ENCODE measurements at places on chromosomes 13 and 19.

- DNase-seq: no peak
Measured at GRCh38 chr19:22335716-22336115, 49.5 kb downstream of the ZNF729 start.

DNA sequence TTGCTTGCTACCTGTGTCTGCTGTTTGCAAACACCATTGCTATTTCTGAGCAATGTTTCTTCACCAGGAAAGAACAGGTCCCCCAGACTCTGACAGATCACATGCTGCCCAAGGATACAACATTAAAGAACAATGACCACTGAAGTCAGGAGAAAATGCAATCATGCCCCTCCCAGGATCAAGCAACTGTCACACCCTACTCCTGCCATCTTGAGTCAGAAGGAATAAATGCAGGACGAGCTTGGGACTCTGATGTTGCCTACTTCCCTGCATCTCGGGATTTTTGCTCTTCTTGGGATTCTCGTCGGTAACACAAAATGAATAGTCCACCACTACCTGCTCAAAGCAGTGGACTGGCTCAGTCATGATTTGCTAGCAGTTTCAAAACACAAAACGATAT, 490.6 kb downstream of the COG6 start:
- no peak for DNase-seq

DNA sequence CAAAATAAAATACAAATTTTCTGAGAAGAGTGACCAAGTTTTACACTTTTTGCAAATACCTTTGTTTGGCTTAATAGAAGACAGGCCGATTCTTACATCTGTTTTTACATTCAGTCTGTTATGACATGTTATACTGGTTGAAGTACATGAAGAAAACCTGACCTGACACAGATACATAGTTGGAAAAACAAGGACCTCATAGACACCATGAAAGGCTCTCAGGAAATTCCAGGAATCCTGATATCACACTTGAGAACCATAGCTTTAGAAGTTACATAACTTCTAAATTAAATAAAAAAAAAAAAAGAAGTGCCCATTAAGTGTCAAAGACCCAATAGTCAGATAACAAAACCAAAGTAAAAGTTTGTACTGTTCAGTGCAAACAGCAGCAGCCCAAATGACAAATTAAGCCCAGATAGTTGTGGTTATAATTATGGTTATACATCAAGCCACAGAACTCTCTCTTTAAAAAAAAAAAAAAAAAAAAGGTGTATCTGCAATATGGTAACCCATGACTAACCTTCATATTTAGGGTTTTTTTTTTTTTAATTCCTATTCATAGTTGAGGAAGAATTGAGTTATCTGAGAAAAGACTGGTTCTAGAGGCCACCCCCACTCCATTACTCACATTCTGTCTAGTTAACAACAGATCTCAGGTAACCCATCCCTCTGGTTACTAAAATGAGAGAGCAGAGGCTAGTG, 19.8 kb downstream of the RBM26 start:
- no peak for DNase-seq

DNA sequence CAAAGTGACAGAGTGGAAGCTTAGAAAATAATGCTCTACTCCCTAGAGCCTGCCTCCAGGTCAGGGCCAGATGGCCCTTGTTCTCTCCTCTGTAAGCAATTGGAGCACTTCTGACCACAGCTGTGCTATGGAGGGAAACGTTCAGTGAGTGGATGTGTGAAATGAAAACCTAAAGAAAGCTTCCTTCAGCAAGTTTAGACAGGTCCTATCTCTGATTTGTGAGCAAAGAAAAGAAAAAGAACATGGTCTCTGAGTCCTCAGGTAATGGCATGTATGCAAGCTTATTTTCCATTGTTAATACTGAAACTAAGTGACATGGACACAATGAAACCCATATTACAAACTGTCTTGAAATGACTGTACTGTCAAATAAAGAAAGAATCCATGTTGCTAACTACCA, 1486.8 kb downstream of the EFNB2 start:
- DNase-seq: no peak

- no peak for DNase-seq
Measured at GRCh38 chr13:97749174-97749573, 204.3 kb upstream of the IPO5 start.

DNA sequence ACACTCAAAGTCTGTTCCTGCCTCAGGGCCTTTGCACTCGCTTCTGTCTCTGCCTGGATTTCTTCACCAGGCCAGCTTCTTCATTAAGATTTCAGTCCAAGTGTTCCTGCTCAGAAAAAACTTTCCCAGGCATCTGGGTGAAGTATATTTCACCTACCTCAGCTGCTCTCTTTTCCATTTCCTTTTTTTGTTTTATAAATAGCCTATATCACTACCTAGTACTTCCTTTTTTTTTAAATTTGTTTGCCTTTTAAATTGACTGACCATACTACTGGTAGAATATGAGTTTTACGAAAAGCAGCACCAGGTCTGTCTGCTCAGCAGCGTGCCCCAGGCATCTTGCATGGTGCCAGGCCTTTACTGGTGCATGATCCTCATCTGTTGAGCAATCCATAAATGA, 1064.4 kb downstream of the UQCRFS1 start:
- no peak for DNase-seq

GRCh38 chr19:38839816-38840582, 8.4 kb upstream of the ECH1 start:
- DNase-seq: no peak

DNA sequence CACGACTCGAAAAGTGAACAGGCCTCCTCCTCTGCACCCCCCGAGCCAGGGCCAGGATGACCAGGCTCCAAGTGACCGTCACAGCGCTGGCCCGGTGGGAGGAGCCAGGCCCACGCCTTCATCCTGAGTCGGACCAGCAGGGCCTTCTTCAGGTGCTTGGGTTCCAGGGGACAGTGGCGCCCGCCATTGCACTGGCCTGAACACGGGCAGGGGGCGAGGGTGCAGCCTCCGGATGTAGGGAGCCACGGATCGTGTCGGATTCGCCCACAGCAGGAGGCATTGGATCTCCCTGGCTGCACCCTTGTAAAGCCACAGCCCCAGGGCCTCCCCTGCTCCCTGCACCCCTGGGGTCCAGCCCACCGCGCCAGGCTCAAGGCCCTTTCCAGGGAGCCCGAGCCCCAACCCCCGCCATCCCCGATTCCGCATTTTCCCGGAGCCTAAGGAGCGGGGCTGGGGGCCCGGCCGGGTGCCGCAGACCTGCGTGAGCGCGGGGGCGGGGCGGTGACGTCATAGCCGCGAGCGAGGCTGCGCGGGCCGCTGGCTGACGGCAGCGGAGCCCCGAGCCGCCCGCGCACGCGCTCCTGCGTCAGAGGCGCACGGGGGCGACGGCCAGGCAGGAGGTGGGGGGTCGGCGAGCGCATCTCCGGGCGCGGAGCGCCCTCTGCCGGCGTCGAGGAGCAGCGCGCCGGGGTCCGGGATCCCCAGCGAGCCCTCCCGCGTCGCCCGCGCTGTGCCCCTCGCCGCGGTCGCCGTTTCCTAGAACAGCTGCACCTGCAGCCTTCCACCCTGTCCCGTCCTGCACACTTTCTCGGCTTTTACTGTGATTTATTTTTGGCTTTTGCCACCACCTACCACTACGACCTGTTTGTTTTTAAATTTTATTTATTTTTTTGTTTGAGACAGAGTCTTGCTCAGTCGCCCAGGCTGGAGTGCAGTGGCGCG, 1.5 kb upstream of the ATP5F1D start:
- DNase-seq: peak; percentile 88

DNA sequence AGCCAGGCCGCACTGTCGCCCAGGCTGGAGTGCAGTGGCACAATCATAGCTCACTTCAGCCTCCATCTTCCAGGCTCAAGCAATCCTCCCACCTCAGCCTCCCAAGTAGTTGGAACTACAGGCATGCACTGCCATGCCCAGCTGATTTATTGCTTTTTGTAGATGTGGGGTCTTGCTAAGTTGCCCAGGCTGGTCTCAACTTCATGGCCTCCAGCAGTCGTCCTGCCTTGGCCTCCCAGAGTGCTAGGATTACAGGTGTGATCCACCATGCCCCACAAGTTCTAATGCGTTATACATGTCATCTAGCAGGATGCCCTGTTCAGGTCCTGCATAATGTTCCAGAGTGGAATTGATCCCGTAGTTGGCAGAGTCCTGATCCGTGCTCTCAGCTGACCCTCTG, 4.6 kb downstream of the C19orf53 start:
- no peak for DNase-seq

DNA sequence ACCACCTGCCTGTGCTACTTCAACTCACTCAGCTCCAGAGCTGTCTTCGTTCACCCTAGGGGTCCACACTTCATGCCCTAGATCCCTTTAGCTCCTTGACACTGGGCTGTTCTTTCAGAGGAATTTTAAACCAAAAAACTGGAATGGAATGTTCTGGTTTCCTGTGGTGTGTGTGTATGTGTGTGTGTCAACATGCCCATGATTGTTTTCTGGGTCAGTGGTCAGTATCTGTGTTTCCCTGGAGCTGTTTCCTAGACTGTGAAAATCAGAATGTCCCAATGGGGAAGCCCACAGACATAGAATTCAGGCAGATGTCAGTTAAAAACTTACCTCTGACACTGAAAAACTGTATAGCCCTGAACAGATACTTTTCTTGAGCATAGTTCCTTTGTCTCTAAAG, 1.3 kb downstream of the PMIS2 start:
- DNase-seq: no peak

GRCh38 chr13:104683789-104684188, 1617.6 kb upstream of the SLC10A2 start:
- DNase-seq: no peak

DNA sequence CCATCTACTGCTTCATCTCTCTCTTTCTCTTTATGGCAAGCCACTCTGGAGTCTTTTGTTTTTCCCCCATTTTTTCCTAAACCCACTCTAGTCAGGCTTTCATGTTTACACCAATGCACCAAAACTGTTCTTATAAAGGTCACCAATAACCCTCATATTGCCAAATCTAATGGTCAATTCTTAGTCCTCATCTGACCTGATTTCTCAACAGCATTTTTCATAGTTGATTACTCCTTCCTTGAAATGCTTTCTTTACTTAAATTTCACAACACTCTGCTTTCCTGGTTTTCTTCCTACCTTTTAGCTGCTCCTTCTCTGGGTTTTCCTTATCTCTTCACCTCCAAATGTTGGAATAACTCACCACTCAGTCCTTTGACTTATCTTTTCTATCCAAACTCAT, 47.9 kb downstream of the MICU2 start:
- DNase-seq: no peak

DNA sequence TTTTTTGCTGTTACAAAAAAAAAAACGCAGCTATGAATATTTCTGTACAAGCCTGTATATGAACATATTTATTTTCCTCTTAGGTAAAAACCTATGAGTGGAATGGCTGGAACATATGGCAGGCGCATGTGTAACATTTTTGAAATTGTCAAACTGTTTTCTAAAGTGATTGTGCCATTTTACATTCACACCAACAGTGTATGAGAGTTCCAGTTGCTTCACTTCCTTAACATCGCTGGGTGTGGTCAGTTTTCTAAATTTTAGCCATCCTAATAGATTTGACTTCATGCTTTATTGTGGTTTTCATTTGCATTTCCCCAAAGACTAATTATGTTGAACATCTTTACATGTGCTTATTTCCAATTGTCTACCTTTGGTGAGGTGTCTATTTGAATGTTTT, 306.8 kb downstream of the KCNRG start:
- DNase-seq: no peak

GRCh38 chr19:10007371-10008183, 2.7 kb downstream of the COL5A3 start:
- no peak for DNase-seq

DNA sequence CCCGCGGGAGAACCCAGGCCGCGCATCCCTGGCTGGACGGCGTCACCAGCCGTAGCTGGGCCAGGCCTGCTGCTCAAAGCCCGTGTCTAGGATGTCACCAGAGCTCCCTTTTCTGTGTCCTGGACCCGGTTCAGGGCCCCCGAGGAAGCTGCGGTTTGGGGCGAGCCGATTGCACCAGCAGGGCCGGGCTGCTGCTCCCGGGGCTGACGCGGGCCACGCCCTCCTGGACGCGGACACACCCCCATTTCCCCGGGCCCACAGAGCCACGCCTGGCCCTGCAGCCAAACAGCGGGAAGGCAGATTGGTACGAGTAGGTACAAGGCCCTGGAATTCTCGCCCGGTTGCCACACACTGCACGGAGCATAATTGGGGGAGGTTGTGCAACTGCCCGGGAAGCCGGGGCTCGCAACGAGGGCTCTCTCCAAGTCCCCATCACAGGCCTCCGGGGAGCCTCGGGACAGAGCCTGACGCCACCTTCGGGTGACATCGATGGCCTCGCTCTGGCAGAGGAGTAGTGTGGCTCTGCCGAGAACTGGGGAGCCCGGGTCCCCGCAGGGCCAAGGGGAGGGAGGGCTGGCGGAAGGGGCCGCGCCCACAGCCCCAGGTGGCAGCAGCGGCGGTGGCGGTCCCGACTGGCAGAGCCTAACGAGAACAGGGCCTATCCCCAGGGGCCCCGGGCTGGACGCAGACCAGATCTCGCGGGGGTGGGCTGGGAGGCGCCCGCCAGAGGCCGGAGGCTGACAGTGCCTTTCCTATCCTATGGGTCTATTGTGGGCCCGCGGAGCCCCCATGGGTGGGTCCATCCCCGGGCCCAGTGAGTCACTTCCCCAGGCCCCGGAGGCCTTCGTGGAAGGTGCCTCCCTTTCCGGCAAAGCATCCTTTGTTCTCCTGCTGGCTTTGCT, 23.5 kb downstream of the KCTD15 start:
- no peak for DNase-seq

DNA sequence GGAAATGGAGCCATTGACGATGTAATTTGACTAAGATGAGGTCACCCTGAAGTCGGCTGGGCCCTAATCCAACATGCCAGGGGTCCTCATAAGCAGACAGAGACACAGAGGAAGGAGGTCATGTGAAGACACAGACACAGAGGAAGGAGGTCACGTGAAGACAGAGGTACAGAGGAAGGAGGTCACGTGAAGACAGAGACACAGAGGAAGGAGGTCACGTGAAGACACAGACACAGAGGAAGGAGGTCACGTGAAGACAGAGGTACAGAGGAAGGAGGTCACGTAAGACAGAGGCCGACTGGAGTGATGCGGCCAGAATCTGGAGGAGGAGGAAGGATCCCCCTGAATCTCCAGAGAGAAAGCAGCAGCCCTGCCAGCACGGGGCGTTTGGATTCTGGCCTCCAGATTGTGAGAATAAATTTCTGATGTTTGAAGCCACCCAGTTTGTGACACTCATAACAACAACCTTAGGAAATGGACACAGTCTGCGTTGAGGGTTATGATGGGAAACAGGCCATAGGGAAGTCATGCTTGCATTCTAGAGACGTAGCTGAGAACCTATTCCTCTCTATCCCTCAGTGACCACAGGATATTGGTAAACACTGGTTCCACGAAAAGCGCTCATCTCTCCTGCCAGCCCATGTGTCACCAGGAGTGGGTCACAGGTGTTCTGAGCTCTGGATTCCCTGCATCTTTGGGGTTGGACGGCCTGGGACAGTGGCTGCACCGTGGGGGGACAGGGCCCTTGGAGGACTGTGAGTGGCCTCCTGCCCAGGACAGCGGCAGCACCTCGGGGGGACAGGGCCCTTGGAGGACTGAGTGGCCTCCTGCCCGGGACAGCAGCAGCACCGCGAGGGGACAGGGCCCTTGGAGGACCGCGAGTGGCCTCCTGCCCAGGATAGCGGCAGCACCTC, 108.5 kb downstream of the SOX1 start:
- DNase-seq: no peak

- DNase-seq: no peak
Measured at GRCh38 chr13:29483211-29483610, 112.3 kb downstream of the SLC7A1 start.
